Activated CD4-positive, alpha-beta memory T cell treated with anti-CD3 and anti-CD28 coated beads for 36 hours (primary cell): ENCODE measurements at places on chromosomes 4 and X. TPM values are rescaled to one million over a fixed set of nuclear protein-coding genes. Genes with fewer than 3 reads are reported as not detected.
A peak's percentile ranks its signal among the peaks of the same experiment; 100 is the strongest.

The HMX1 gene
- not detected for total RNA-seq

- H3K4me1 ChIP-seq = peaks cover 14% of the 10 kb centered on the region
- H3K36me3 ChIP-seq = peaks cover 16% of the 10 kb centered on the region
Observed at GRCh38 chr4:88411491-88412096, 32.9 kb downstream of the HERC6 start.

DNA sequence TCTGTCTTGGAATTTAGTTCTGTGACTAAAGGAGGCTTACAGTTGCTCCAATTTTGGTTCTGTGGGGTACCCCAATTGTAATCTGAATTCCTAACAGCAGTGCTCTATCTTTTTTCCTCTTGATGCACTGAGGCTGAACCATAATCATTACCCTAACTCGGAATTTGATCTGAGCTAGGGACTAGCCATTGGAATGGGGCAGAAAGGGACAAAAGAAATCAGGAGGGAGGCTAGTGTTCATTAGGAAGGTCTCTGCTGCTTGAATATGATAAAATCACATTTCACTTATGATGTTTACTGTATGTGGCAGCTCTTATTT is 2.7 kb downstream of the KLF3 start:
- H3K4me3 ChIP-seq = peak overlapping the region; percentile 83
- H3K4me1 ChIP-seq = peaks cover 71% of the 10 kb centered on the region
- peak overlapping the region; percentile 81 for H3K27ac ChIP-seq

DNA sequence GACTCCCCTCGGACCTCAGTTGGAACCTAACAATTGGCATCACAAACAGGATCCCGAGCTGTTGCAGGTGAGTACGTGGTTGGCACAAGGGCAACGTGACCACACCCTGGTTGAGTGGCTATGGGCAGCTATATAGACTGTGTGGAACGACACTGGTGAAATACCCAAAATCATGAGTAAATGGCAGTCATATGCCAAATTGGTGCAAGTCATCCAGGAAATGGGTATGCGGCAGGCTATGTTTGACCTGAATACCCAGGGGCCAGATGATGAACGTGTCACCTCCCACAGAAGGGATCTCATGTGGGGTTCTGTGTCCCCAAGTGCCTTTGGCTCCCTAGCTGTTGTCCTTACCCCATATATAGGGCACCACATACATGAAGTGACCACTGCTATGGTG is 53.2 kb upstream of the CCDC149 start:
- no peaks in the 10 kb centered on the region for H3K4me1 ChIP-seq
- H3K4me3 ChIP-seq = no peak overlapping the region
- no peak overlapping the region for H3K27ac ChIP-seq
- H3K27me3 ChIP-seq = no peaks in the 10 kb centered on the region
- H3K36me3 ChIP-seq = no peaks in the 10 kb centered on the region
- no peak for DNase-seq

The TLR3 gene
- not detected for total RNA-seq

DNA sequence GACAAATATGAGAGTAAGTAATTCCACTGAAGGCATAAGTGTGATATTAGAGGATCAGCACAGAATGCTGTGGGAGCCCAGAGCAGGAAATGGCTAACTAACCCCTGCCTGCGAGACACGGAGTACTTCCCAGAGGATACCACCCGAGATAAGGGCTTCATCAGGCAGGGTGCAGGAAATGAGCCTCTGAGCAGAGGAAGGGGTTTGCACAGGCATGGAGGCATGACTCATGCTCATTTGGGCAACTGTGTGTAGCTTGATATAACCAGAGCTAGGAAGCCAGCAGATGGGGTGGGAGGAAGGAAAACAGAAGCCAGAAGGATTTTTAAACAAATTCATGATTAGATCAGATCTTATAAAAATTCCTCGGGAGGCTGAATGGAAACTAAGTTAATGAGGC is 70.0 kb upstream of the TSPAN5 start:
- no peak overlapping the region for H3K27ac ChIP-seq
- H3K27me3 ChIP-seq = no peaks in the 10 kb centered on the region
- H3K4me3 ChIP-seq = no peak overlapping the region
- DNase-seq = peak; percentile 22
- H3K4me1 ChIP-seq = peaks cover 5% of the 10 kb centered on the region
- peaks cover 6% of the 10 kb centered on the region for H3K36me3 ChIP-seq

DNA sequence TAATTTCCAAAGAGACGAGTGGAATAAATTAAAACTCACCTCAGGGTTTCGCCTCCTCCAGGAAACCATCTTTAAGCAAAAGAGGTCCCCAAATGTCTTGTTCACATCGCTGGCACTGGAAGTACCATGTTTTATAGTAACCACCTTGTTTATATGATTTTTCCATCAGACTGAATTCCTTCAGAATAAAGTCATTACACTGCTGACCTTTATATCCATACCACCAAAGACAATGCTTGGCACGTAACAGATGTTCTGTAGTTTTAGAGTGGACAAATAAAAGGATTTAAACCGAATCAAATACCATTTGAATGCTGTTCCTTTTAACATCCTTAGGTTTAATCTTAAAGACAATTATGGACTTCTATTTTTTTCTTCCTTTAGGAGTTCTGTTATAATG is 4.7 kb downstream of the NUDT6 start:
- H3K4me3 ChIP-seq = no peak overlapping the region
- no peaks in the 10 kb centered on the region for H3K27me3 ChIP-seq

- no peaks in the 10 kb centered on the region for H3K4me1 ChIP-seq
- H3K4me3 ChIP-seq = no peak overlapping the region
- H3K36me3 ChIP-seq = no peaks in the 10 kb centered on the region
- DNase-seq = no peak
Observed at GRCh38 chr4:44237643-44238042, 211.0 kb downstream of the KCTD8 start.

The F11 gene
- total RNA-seq = not detected

The PALLD gene
- total RNA-seq = 9.4 TPM

The COL4A6 gene
- total RNA-seq = not detected

DNA sequence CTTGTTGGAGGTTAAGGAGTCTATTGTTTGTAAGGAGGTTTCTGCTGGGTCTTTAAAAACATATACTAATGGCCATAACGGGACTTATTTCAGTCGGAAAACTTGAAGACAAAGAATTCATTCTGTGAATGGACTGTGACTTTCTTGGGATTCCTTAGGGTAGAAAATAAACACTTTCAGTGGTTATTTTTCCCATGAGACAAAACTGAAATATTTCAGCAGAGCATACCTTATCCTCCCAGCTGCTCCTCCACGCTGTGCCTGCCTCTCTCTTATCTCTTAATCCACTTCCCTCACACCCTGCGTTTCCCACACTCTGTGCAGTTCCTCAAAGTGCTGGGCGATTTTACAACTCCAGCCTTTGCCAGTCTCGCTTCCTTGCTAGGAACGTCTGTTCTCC is 47.1 kb upstream of the SORBS2 start:
- no peak overlapping the region for H3K27ac ChIP-seq
- peaks cover 2% of the 10 kb centered on the region for H3K27me3 ChIP-seq
- no peak overlapping the region for H3K4me3 ChIP-seq
- DNase-seq = no peak

DNA sequence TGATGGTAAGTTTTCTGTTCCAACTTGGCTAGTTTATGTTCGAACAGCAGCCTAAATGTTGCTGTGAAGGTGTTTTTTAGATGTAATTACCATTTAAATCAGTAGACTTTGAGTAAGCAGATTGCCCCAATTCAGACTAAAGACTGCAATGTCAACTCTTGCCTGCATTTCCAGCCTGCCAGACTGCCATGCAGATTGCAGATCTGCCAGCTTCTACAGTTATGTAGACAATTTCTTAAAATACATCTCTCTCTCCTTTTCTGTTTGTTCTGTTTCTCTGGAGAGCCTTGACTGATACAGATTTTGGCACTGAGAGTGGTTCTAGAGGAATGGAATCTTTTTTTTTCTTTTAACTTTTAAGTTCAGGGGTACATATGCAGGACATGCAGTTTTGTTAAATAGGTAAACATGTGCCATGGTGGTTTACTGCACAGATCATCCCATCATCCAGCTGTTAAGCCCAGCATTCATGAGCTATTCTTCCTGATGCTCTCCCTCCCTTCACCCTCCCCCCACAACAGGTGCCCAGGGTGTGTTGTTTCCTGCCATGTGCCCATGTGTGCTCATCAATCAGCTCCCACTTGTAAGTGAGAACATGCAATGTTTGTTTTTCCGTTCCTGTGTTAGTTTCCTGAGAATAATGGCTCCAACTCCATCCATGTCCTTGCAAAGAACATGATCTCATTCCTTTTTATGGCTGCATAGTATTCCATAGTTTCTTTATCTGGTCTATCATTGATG is 227.8 kb downstream of the CPE start:
- H3K27me3 ChIP-seq = no peaks in the 10 kb centered on the region
- H3K36me3 ChIP-seq = no peaks in the 10 kb centered on the region
- peaks cover 5% of the 10 kb centered on the region for H3K4me1 ChIP-seq
- DNase-seq = no peak
- no peak overlapping the region for H3K4me3 ChIP-seq

The SHROOM4 gene
- not detected for total RNA-seq

DNA sequence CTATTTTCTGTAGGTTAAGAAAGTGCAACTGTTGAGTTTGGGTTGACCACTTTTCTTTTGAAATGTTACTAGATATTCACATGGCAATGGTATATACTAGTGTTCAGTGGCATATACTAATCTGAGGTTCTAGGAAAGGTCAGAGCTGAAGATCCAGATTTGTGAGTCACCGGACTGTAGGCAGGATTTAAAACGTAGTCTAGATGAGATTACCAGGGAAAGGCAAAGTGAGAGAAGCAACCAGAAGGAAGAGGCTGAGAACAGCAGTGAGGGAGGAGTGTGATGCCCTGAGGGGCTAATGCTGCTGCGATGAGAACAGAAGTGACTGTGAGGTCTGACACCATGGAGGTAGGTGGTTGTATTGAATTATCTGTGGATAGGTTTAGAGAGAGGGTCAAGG is 9.7 kb upstream of the PLA2G12A start:
- DNase-seq = no peak
- no peaks in the 10 kb centered on the region for H3K36me3 ChIP-seq
- no peaks in the 10 kb centered on the region for H3K4me1 ChIP-seq
- H3K4me3 ChIP-seq = no peak overlapping the region
- H3K27me3 ChIP-seq = no peaks in the 10 kb centered on the region

DNA sequence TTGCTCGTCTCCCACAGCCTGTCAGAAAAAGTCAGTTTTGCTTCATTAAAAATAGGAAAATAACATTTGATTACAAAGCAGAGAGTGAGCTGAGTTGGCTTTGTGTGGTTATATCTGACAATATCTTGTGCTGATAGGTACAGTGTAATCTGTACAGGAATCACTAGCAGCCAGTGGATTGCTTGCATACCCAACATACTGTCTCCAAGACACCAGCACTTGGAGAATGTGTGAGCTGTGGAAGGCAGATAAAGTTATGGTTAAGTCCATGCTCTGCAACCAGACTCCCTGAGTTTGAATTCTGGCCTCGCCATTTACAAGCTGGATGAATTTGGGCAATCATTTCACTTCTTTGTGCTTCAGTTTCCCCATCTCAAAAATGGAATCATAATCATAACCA is 57.5 kb upstream of the TMPRSS11F start:
- no peaks in the 10 kb centered on the region for H3K36me3 ChIP-seq
- H3K4me3 ChIP-seq = no peak overlapping the region
- H3K4me1 ChIP-seq = no peaks in the 10 kb centered on the region
- H3K27me3 ChIP-seq = peaks cover 9% of the 10 kb centered on the region

DNA sequence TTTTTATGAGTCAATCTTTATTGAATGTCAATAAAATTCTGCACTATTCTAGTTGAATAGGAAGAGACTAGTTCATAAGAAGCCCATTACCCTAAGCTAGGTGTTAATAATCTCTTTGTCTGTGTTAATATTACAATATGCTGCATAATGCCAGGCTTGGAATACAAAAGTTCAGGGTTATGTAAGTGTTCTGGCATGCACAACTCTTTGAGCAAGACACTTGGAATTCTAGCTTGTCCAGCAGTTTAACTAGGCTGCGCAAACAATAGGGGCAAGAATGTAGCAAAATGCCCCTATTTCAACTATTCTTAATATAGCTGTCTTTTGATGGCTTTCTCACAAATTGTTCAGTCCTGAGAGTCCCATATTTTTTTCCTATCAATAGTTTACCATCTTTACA is 31.3 kb upstream of the ETNPPL start:
- H3K4me3 ChIP-seq = no peak overlapping the region
- DNase-seq = no peak
- no peaks in the 10 kb centered on the region for H3K36me3 ChIP-seq
- peaks cover 2% of the 10 kb centered on the region for H3K27me3 ChIP-seq
- H3K4me1 ChIP-seq = no peaks in the 10 kb centered on the region
- no peak overlapping the region for H3K27ac ChIP-seq

- H3K27me3 ChIP-seq = no peaks in the 10 kb centered on the region
- no peaks in the 10 kb centered on the region for H3K36me3 ChIP-seq
- DNase-seq = no peak
Observed at GRCh38 chrX:19019996-19020395, 36.1 kb upstream of the PHKA2 start.

DNA sequence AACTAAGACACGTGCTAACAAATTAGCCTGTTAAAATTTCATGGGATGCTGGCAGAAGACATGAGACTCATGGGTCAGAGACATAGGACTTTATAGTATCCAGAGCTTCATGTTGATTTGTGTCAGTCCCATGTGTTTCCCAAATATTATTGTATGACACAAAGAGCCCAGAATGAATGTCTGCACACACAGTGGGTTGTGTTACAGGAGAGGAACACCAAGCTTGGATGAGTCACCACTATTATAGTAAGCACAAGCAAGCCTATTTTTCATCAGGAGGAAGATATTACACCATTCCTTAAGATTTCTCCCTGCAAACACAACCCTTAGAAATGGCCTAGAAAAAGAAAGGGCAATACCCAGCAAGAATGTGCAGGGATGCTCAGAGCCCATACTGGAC is 15.4 kb downstream of the BBS12 start:
- no peak overlapping the region for H3K4me3 ChIP-seq
- H3K27ac ChIP-seq = no peak overlapping the region
- H3K4me1 ChIP-seq = peaks cover 12% of the 10 kb centered on the region

DNA sequence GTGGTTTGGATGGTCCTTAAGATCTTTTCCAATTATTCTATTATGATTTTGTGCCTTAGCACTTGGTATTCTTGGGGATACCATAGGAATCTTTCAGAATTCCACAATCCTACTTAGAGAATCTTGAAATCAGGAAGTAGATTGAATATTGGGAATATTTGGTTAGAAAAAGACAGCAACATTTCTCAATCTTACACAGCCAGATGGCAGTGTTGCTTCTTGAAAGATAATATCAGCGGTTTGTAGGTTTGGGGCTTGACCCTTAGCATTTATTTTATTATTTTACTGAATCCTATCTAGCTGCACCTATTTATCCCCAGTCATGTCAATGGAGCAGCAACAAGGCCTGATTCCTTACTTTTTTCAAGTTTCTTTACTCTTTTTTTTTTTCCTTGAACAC is 28.6 kb downstream of the MAGEB1 start:
- H3K27me3 ChIP-seq = no peaks in the 10 kb centered on the region
- no peaks in the 10 kb centered on the region for H3K36me3 ChIP-seq
- no peak overlapping the region for H3K27ac ChIP-seq
- DNase-seq = no peak

- no peaks in the 10 kb centered on the region for H3K4me1 ChIP-seq
- no peak overlapping the region for H3K27ac ChIP-seq
- H3K4me3 ChIP-seq = no peak overlapping the region
- no peak for DNase-seq
- H3K27me3 ChIP-seq = no peaks in the 10 kb centered on the region
Observed at GRCh38 chr4:123297836-123298235, 98.8 kb upstream of the SPRY1 start.
